ENCODE measurements at places on chromosomes 1 and 21.
A peak's percentile ranks its signal among the peaks of the same experiment; 100 is the strongest.

GRCh38 chr1:47405697-47406096 lies 10.4 kb upstream of the FOXE3 start:
- peak; percentile 27 for DNase-seq

- DNase-seq: no peak
Observed at GRCh38 chr1:192849011-192849410, 40.2 kb downstream of the RGS2 start.

DNA sequence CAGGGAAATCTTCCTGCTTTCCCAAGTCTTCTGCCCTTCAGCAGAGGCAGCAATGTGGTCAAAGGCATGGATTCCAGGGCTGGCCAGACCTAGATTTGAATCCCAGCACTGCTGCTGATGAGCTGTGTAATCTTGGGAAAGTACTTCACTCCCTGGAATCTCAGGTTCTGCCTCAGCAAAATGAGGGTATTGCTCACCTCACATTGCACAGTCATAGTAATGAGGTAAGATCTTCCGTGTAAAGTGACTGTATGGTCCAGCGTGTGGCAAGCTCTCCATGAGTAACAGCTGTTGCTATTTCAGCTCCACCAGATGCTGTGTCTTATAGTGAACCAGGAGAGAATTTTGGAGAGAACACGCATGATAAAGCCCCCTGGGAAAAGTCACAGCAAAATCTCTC lies 56.1 kb upstream of the F3 start:
- peak; percentile 57 for DNase-seq

DNA sequence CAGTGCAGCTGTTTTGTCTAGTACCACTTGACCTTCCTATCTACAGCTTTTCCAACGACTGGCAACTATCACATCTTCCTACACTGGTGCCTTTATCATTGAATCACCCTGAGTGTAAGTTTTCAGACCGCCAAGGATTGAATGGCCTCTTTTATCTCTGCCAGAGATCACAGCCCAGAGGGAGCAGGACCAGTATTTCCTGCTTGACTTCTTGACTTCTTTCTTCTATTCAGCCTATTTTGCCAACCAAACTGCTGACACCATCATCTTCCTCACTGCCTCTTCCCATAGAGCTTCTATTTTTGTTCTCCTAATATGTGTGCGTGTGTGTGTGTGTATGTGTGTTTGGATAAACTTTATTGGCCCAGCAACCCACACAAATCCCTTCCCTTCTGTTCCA lies 53.8 kb downstream of the SERBP1 start:
- no peak for DNase-seq

DNA sequence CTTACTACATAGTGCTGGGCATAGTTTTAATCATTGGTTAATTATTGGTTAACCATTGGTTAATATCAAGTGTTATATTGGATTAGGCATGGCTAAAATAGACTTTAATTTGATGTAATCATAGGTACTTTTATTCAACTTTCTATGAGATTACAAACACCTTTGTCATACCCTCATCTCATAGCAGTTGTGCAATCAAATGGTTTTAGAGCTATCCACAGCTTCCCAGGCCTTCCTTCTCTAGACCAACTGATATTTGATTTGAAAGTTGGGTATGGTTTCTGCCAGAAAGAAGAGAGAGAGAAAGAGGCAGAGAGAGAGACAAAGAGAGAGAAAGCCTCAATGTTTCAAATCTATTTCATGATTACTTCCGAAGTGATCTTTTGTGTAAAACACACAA lies 9.6 kb upstream of the RGS1 start:
- DNase-seq: no peak

DNA sequence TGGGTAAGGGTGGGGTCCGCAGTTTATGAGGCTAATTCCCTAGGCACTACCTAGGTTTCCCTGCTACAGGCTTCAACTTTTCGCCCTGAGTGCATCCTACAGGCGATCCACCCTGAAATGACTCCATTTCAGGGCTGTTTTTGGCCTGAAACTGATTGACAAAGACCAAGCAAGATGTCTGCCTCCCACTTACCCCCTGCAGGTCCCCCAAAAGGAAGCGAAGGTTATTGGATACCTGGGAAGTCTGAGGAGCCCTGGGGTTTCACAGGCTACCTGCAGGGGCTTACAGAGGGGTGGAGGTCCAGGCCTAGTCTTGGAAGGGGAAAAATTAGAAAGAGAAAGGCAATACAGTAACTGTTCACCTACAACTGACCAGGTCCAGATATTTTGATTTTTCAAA lies 3.3 kb upstream of the TBX15 start:
- DNase-seq: no peak

- DNase-seq: no peak
Observed at GRCh38 chr1:229035054-229035747, 235.7 kb upstream of the RAB4A start.

DNA sequence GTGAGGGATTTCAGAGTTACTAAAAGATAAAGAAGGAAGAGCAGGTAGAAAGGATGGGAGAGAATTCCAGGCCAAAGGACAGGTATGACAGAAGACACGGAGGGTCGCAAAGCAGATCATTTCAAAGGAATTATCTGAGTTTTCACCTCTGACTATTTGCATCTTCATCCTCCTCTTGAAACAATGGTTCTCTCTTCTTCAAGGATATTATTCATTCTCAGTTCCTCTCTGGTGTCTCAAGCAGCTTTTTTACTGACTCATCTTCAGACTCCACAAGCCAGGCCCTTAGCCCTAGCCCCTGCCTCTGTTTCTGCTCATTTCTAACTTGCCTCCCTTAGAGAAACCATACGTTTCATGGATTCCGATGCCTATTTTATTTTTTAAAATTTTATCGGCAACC lies 15.0 kb downstream of the DDX59 start:
- no peak for DNase-seq

DNA sequence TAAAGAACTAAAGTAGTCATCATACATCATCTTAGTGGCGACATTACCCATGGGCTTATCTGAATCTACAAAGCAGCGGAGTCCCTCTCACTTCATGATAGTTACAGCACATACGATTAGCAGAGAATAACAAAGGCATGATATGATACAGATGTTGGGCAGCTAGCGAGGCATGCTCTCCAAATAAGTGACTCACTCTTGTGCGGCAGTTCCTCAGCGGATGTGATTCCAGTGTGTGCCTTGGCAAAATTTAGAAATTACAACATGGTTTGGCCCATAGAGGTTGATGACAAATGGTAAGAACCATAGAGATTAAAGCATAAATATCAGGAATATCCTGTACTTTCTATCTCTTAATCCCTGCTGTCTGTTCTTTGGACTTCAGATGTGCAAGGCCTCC lies 48.1 kb upstream of the PAXBP1 start:
- DNase-seq: peak; percentile 91

Measured in AG08395 (cell line).